ENCODE measurements at places on chromosomes 11 and 22.

- no peak for DNase-seq
Measured at GRCh38 chr11:132349811-132350733, 979.7 kb downstream of the NTM start.

GRCh38 chr22:43246188-43246587, 59.3 kb upstream of the TTLL12 start:
- DNase-seq, result no peak

- no peak for DNase-seq
Measured at GRCh38 chr11:828506-829175, 922 bp downstream of the CRACR2B start.

- DNase-seq, result no peak
Measured at GRCh38 chr11:115806056-115806455, 301.8 kb upstream of the CADM1 start.

GRCh38 chr11:96333191-96333719, 9.7 kb downstream of the MAML2 start:
- no peak for DNase-seq

- DNase-seq, result no peak
Measured at GRCh38 chr11:2940921-2941821, 12.0 kb upstream of the PHLDA2 start.

- DNase-seq, result no peak
Measured at GRCh38 chr11:75170516-75171201, 19.8 kb downstream of the SLCO2B1 start.

DNA sequence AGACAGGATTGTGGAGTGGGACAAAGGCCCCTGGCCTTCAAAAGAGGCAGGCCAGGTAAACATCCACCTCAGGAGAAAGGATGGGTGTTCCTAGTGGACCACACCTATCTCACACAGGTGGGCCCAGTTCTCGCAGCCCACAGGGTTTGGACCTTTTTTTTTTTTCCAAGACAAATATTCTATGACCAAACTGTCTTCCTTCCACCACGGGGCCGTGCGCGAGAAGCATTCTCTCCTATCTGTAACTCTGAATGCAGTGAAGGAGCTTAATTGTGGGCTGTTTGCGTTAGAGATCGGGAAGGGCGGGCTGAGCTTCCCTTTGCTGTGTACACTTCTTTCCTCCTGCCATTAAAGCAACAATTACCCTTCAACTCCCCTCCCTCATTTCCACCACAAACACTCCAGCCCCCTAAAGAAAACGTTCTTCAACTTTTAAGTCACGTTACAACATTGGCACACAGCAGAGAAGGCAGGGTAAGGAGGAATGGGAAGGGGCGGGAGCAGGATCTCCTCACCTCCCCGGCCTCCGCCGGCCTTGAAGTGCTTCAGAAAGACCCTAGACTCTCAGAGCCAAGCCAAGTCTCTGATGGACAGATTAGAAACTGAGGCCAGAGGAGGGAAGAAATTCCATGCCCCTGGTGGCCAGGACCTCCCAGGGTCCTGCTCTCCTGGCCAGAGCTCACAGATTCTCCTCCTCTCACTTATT, 238.4 kb downstream of the BUD13 start:
- no peak for DNase-seq

DNA sequence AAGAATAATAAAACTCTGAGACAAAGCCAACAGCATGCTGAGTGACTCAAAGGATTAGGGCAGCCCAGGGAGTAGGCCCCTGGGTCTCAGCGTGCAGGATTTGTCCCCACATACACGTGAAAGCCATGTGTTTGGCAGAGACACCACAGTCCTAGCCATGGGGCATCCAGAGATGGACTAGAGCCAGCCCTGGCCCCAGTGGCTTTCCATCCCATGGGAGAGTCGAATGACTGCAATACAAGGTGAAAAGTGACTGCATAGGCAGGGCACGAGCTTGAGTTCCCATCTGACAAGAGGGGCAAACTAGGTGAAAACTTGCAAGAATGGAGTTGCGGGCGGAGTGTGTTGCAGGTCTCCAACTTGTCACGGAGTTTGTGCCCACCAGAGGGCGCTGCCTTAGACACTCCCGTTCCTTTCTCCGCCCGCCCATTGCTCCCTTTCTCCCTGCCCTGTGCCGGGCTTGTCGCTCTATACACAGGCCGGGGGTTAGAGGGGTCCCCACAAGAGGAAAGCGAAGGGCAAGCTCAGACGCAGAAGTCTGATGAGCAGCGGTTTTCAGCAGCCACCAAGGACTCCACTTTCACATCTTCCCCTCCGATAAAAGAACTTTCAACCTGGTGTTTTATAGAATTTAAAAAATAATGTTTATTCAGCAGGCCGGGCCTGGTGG, 24.2 kb downstream of the TSKU start:
- DNase-seq, result peak; percentile 45

GRCh38 chr22:37521236-37521739, 2.1 kb upstream of the CARD10 start:
- DNase-seq, result no peak

DNA sequence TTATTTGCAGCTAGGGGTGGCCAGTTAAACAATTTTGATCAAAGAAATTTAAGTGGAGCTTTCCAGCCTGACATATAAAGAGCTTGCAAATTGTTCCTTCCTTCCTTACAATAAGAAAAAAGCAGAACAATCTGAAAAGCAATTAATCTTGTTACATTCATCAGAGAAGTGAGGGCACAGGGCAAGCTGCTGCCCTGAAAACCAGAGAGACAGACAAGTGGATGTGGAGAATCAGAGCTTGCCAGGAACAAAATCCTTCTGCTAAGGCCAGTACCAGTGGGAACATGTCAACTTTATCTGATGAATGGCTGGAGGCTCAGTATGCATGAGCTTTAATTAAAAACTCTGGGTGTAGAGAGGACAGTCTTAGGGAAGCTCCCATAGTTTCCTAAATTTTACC, 8.8 kb downstream of the CCDC179 start:
- no peak for DNase-seq

GRCh38 chr11:8754241-8754640, 71.6 kb downstream of the RPL27A start:
- DNase-seq, result no peak

DNA sequence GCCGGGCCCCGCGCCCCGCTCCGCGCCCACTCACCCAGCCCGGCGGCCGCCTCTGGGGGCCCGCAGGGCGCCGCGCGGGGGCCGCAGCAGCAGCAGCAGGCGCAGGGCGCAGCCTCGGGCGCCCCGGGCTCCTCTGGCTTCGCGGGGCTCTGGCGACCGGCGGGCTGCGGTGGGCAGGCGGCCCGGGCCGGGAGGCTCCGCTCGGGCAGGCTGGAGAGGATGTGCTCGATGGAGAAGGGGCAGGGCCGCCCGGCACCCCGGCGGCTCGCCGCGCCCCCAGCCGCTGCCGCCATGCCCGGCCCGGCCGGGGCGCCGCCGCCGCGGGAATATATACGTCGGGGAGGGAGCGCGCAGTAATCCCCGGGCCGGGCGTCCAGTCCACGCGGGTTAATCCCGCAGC, at the start of gene GSC2:
Gene GSC2, minus strand, starts transcription at position 302 of the 400 bp plus-strand sequence. Its CDS starts 9 bp downstream, at position 293.
- DNase-seq, result no peak

DNA sequence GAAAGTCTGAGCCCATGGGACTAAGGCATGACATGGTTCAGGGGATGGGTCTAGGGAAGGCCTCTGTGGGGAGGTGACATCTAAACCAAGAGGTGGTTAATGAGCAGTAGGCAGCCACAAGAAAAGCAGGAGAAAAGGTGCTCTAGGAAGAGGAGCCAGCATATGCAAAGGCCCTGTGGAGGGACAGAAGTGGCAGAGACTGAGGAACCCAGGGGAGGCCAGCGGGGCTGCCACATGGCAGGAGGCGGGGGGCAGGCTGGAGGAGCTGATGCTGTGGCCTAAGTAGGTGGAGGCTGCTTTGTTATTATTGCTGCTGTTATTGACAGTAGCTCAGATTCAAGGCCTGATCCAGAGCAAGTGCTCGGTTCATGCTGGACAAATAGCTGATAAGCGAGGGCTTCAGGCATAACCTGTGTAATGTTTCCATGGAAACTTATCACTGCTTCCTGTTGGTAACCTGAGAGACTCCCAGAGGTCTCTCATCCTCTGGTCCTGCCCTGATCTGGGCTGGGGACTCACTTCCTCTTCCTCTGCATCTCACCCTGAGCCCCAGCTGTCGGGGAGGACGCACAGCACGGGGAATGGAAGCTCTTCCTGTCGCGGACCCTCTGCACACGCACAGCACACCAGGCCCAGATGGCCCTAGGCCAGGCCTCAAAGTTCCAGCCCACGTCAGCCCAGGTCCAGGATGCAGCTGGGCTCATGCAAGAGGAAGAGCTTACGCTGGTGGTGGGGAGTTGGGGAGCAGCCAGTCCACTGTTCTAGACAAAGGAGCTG, 75.2 kb upstream of the TP53I11 start:
- DNase-seq, result peak; percentile 61

DNA sequence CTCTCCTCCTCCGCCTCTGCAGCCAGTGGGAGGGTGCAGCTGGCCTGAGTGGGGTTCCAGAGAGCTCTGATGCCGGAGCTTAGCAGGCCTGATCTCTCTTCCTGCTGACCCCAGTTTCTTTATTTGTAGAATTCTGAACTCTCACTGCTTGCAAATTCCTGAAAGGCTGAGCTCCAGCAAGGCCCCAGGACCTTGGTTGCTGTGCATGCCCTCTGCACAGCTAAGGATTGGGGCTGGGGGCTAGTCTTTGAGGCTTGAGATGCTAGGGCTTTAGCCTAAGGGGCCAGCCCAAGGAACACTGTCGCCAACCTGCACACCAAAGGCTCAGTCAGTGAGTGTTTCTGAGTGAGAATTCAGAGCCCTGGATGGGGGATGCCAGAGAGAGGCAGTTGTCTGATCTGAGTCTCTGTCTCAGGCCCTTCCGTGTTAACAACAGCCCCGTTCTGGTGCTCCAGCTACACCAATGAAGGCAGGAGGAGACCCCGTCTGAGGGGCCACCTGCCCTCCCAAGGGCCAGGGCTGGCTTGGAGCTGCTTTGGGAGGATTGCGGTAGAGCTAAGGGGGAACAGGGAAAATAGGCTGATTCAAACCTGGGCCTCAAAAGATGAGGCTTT, 106.0 kb upstream of the LMO1 start:
- DNase-seq, result no peak
